ENCODE measurements at places on chromosomes 5 and 9.

GRCh38 chr9:116599342-116599884 lies 87.7 kb upstream of the TRIM32 start:
- no peak for DNase-seq

DNA sequence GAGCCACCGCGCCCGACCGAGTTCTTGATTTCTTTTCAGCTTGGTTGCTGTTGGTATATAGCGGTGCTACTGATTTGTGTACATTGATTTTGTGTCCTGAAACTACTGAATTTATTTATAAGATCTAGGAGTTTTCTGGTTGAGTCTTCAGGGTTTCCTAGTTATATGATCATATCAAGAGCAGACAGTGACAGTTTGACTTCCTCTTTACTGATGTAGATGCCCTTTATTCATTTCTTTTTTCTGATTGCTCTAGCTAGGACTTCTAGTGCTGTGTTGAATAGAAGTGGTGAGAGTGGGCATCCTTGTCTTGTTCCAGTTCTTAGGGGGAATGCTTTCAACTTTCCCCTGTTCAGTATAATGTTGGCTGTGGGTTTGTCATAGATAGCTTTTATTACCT lies 17.4 kb upstream of the LRRC19 start:
- no peak for DNase-seq

- DNase-seq = no peak
These were observed 581.8 kb upstream of the WWC1 start for GRCh38 chr5:167709625-167710024.

DNA sequence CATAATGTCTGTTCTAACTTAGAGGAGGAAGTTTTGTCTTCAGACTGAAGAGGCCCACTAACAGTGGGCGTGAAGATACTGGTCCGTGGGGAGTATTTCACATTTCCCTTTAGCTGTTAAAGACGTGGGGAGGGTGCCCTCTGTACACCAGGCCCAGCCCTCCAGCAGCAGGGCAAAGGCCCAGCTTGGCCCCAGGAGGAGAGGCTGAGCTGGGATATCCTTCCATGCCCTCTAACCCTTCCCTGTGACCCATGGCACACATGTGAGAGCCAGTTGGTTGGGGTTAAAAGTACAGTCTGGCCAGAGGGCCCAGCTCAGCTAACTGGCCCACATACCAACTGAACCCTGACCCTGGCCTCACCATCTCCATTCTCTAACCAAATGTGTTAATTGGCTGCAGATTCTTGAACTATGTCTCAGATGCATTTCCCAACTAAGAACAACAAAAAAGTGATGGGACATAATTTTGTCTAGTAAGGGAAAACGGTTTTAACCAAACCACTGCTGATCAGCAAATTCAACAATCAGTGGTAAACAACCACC lies 74.4 kb downstream of the LHFPL2 start:
- DNase-seq = no peak

DNA sequence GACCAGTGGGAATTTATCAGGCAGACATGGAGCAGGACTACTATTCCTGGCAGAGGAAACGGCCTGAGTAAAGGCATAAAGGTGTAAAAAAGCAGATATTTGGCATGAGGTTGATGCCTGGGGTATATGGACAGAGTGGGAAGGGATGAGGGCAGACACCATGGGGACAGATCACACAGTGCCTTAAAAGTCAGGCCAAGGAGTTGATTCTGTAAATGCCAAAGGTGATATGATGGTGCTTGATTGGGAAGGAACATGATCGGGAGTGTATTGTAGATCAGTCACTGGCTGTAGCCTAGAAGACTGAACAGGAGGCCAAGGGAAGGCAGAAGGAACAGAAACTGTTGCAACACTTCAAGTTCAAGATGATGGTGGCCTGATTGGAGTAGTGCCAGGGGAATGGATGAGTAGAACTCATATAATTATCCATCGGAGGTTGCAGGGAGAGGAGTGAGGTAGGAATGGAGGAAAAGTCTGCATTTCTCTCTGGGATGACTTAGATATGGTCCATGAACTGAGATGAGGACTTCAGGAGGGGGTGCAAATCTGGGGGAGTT lies 594.3 kb upstream of the KLF4 start:
- no peak for DNase-seq

- peak; percentile 44 for DNase-seq
These were observed 780 bp downstream of the RNU6ATAC start for GRCh38 chr9:134163371-134164196.
